Fibroblast of skin of left biceps (primary cell): ENCODE measurements at places on chromosomes 6 and 20.
A peak's percentile ranks its signal among the peaks of the same experiment; 100 is the strongest.

DNA sequence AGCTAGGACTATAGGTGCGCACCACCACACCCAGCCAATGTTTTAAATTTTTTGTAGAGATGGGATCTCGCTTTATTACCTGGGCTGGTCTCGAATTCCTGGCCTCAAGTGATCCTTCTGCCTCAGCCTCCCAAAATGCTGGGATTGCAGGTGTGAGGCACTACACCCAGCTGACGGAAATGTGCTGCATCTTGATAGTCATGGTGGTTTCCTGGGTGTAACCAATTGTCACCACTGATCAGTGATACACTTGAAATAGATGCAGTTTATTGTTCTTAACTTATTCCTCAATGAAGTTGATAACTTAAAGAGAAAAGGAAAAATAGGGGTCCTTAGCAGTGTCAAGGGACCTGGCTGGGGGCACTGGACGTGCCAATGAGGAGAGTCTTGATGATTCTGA, 92.4 kb downstream of the PPP1R14C start:
- DNase-seq, result no peak

- DNase-seq, result no peak
These were observed 135.4 kb upstream of the RALGAPA2 start for GRCh38 chr20:20847814-20848213.

DNA sequence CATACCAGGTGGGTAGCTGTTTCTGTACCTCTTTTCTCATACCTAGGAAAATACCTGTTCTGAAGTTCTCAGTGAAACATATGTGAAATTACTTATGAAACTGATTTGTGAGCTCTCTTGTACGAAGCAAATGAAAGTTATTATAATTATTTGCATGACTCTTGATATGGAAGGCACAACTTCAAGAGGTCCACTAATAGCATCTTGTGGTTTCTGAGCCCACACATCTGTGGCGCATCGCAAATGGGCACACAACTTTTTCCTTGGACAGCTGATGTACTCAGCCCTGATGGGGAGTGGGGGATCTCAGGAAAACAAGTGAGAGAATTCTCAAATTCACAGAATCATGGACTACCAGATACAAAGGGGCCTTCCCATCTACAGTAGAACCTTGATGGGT, 432.3 kb downstream of the CD83 start:
- DNase-seq, result no peak

DNA sequence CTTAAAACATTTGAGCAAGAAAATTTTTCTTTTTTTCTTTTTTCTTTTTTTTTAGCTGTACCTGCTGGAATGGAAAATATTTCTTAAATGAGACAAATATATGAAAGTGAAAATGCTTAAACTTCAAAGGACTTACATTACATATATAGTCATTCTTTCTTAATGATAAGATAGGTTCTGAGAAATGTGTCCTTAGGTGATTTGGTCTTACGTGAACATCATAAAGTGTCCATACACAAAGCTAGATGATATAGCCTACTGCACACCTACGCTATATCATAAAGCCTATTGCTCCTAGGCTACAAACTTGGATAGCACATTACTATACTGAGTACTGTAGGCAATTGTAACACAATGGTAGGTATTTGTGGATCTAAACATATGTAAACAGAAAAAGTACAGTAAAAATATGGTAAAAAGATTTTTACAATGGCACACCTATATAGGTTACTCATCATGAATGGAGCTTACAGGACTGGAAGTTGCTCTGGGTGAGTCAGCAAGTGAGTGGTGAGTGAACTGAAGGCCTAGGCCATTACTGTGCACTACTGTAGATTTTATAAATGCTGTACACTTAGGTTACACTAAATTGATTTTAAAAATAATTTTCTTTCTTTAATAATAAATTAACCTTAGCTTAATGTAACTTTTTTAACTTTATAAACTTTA, 54.6 kb downstream of the RPP21 start:
- DNase-seq, result no peak

- DNase-seq, result peak; percentile 88
These were observed 234.5 kb upstream of the ZNF217 start for GRCh38 chr20:53828088-53828681.

- peak; percentile 8 for DNase-seq
These were observed 120.7 kb downstream of the ZFAND3 start for GRCh38 chr6:37940074-37940847.

- DNase-seq, result no peak
These were observed 48.5 kb downstream of the RPF2 start for GRCh38 chr6:111030008-111031007.

DNA sequence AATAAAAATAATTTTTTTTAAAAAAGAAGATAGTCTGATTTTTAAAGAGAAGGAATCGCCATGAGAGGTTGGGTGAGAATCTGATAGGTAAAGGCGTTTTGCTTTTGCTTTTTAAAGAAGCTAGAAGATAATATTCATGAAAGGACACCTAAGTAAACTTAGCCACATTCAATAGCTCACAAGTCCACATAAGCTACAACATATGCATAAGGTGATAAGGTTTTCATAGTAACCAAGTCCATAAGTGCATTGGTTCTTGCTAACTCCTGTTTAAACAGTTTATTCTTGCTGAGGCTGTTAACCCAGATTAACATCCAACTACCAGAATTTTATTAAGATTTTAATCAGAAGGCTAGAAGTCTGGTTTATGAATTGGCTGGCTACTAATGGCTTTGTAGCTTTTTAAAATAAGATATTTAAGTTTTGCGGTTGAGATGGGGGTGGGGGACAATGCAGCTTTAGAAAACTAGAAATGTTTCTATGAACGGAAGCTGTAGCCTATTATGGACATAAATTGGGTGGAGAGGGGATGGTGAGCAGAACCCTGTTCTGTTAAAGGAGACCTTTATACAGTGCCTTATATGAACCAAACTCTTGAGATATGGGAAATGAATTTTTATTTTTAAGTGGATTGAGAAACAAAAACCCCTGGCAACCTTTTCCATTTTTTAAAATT, 235.1 kb downstream of the ZFAND3 start:
- DNase-seq, result no peak

GRCh38 chr20:10524034-10524476, 89.0 kb downstream of the SLX4IP start:
- DNase-seq, result no peak

GRCh38 chr6:144266091-144266649, 19.0 kb upstream of the UTRN start:
- peak; percentile 76 for DNase-seq

DNA sequence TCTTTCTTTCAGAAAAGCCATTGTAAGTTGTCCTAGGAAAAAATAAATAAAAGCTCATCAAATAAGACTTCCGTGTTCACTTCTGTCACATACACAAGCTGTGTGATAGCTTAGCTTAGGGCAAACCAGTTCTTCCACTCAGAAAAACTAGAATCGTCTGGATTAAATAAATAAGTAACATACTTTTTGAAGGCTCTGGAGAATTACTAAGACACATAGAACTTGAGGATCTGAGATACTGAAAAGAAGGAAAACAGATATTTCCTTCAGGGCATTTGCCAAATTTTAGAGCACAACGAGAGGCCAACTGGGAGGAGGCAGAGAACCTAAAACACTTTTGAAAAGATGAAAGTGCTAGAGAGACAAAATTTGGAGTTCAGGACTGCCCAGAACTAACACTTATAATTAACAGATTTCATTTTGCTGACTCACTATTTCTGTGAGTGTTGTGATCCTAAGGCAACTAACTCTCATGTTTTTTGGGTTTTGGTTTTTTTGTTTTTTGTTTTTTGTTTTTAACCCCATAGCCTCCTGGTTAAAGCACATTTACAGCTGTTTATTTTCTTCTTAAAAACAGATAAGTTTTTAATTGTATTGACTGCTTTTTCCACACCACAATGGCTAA, 38.7 kb upstream of the THEMIS start:
- DNase-seq, result no peak

- no peak for DNase-seq
These were observed at the start of gene FNDC1 for GRCh38 chr6:159169193-159169555. Gene FNDC1 (plus strand): TSS chr6:159169400. CDS start chr6:159169597, 197 bp downstream.

DNA sequence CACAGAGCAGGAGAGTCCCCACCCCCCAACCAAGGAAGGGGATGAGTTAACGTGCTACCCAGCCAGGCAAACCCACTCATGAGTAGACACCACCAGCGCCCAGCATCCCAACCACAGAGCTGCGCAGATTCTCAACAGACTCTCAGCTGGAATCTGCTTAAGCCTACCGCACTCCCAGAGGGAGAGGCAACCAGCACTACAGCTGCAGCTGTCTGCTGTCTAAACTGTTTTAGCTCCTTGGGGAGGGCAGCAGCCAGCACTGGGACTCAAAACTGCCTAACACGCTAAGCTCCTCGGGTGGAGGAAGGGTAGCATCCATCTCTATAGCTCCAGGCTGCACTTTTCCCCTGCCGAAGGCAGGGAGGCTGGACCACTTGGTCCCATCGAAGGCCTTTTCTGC, 539.8 kb downstream of the EPHA7 start:
- DNase-seq, result no peak

DNA sequence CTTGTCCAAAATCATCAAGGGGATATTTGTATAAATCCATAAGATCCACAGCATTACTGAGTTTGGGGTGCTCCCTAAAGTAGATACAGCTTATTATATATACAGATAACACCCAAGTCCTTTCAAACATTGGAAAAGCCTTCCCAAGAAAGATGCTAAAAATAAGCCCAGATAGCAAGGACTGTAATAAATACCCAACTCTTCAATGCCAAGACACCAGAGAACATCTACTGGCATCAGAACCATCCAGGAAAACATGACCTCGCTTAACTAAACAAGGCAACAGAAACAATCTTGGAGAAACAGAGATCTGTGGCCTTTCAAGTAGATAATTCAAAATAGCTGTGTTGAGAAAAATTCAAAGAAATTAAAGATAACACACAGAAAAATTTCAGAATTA, 761.4 kb downstream of the GRIK2 start:
- no peak for DNase-seq

DNA sequence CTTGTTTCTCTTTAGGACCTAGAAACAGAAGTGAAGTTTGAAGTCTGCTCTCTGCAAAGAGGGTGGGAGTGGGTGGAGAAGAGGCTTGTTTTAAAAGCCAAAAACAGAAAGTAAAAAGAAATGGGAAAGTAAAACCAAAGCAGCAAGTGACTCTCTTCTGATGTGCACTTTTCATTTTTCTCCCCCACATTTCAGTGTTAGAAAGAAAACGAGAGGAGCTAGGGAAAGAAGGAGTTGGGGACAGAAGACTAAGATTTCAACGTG, 1.3 kb downstream of the C6orf141 start:
- DNase-seq, result no peak

GRCh38 chr6:54002116-54002515, 109.1 kb upstream of the MLIP start:
- no peak for DNase-seq

- DNase-seq, result no peak
These were observed 5.4 kb downstream of the NKX2-4 start for GRCh38 chr20:21391972-21392352.

DNA sequence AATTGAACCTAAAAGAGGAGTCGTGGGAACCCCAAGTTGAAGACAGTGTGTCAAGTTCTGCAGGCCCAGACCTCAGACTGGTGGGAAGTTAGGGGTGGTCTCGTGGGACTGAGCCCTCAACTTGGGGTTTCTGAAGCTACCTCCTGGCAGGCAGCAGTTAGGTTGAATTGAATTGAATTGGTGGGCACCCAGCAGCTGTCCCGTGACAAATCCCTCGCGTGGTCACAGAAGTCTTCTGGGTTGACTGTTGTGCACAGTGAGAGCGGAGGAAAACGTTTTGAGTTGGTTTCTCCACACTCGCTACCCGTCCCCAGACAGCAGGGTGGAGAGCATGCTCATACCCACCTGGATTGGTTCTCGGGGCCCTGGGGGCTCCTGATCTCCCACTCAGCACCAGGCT, 12.9 kb downstream of the SLC4A11 start:
- no peak for DNase-seq

DNA sequence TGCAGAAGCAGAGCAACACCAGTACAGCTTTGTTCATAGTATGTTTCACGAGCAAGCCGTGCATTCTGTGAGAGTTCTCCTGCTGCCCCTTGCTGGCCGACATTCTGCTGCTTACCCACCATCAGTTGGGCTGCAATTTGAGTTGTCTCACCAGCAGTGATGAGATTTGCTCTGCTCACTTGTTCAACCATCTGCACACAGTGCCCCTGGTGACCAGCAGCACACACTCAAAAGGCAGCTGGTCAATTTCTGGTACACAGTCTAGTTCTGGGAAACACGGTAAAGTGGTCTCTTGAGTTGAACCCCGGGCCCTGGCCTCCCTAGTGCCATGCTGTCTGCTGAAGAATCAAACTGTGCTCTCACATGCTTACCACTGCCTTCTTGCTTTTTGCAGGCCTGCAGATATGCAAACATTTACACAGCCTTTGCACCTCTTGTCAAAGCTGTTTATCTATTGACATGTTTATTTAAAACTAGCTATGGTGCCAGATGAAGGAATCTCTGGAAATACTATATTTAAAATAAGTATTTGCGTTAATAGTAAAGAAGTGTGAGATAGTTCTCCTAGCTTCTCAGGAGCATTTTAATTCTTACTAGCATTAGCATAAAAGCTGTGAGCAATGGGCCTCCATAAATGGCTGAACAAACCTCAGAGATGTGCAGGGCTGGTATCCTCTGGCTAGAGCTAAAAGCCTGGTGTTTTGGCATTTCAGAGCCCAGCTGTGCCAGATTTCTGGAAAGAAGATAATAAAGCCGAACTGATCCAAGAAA, 234.3 kb downstream of the ARHGAP18 start:
- no peak for DNase-seq

GRCh38 chr6:105608711-105609374, 206.0 kb upstream of the PREP start:
- peak; percentile 92 for DNase-seq

DNA sequence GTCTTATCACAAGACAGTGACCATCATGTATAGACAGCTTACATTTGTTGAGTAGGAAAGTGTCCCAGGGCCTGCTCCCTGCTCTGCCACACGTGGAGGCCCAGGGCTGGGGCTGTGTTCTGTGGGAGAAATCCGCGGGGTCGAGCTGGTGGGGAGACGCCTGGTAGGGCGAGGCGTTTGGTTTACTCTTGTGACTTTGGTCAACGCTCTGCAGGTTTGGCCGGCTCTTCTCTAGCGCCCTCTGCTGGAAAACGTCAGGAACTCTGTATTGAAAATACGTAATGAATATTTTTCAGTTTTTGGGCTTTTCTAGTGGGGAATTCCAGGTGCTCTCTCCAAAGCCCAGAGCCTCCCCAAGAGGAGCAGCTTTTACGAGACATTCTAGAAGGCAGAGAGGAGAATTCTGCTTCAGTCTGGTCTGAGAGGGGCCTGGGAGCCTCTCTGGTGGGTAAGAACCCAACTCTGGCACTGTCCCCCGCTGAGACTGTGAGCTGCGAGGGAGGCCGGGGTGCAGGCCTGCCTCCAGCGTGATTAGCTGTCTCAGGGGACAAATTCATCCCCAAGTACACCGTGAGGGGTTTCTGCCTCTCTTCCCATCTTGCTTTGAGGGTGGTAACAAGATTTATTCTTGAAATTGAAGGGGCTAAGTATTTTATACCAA, 112.6 kb upstream of the RALGAPA2 start:
- no peak for DNase-seq
